Natural killer cell treated with Interleukin-12 subunit alpha and Interleukin-12 subunit beta and Interleukin-15 and Interleukin-18, amount 100 ng/mL, for 72 hours (primary cell): ENCODE measurements at places on chromosomes 12 and 14.

GRCh38 chr12:76069339-76069738 lies 15.1 kb downstream of the NAP1L1 start:
- H3K4me3 ChIP-seq: no peak overlapping the region
- H3K27ac ChIP-seq: no peak overlapping the region
- no peaks in the 10 kb centered on the region for H3K27me3 ChIP-seq

- H3K27ac ChIP-seq: no peak overlapping the region
- peaks cover 18% of the 10 kb centered on the region for H3K4me1 ChIP-seq
- no peaks in the 10 kb centered on the region for H3K27me3 ChIP-seq
- DNase-seq: no peak
- no peaks in the 10 kb centered on the region for H3K36me3 ChIP-seq
Observed at GRCh38 chr12:32159925-32160324, 53.3 kb downstream of the BICD1 start.

GRCh38 chr14:75824318-75824717 lies 157.5 kb downstream of the TGFB3 start:
- H3K36me3 ChIP-seq: peaks cover 4% of the 10 kb centered on the region
- no peak overlapping the region for H3K27ac ChIP-seq
- DNase-seq: no peak

- no peaks in the 10 kb centered on the region for H3K27me3 ChIP-seq
- DNase-seq: no peak
- no peak overlapping the region for H3K4me3 ChIP-seq
Observed at GRCh38 chr14:45743884-45744283, 490.9 kb upstream of the MIS18BP1 start.

- no peaks in the 10 kb centered on the region for H3K36me3 ChIP-seq
- DNase-seq: no peak
- H3K27me3 ChIP-seq: peaks cover 23% of the 10 kb centered on the region
Observed at GRCh38 chr12:31562594-31563328, 28.2 kb downstream of the DENND5B start.

DNA sequence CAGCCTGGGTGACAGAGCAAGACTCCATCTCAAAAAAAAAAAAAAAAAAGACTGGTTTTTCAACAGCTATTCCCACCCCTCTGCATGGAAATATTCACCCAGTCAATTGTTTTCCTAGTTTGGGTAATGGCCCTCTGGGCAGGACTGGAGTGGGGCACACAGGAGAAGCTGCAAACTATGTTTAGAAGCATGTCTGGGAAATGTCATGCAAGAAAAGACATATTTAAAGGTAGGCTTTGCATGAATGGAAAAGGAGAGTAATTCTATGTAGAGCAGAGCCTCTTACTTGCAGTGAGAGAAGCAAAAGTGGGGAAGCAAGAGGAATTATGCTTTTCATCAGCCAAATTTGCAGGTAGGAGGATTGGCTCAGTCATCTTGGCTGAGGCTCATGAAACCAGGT lies 276.5 kb upstream of the PLEKHG7 start:
- peak overlapping the region; percentile 24 for H3K27ac ChIP-seq
- H3K4me3 ChIP-seq: no peak overlapping the region
- H3K27me3 ChIP-seq: no peaks in the 10 kb centered on the region
- peaks cover 11% of the 10 kb centered on the region for H3K4me1 ChIP-seq

DNA sequence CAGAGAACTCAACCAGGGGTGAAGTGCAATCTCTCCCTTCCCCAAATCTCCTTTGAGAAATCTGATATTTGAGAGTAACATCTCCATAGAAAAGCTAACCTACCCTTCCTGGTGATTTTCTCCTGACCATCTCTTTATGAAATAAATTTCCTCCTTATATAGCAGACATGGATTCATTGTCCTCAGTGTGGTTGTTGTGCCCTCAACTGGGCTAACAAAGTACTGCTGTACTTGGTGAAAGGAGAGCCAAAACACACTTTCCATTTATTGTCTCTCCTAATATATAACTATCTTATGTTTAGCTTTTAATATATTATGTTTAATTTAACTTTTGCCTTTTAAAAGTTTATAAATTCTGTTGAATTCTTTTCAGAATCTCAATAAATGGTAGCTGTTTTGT lies 65.1 kb upstream of the SLCO1B1 start:
- no peak for DNase-seq
- no peak overlapping the region for H3K27ac ChIP-seq
- H3K27me3 ChIP-seq: no peaks in the 10 kb centered on the region
- H3K36me3 ChIP-seq: peaks cover 5% of the 10 kb centered on the region
- no peaks in the 10 kb centered on the region for H3K4me1 ChIP-seq

GRCh38 chr14:65910108-65910786 lies 497.7 kb downstream of the FUT8 start:
- peaks cover 3% of the 10 kb centered on the region for H3K36me3 ChIP-seq
- H3K27me3 ChIP-seq: no peaks in the 10 kb centered on the region
- no peak overlapping the region for H3K27ac ChIP-seq
- DNase-seq: no peak
